ENCODE measurements at places on chromosomes 5 and 9.

DNA sequence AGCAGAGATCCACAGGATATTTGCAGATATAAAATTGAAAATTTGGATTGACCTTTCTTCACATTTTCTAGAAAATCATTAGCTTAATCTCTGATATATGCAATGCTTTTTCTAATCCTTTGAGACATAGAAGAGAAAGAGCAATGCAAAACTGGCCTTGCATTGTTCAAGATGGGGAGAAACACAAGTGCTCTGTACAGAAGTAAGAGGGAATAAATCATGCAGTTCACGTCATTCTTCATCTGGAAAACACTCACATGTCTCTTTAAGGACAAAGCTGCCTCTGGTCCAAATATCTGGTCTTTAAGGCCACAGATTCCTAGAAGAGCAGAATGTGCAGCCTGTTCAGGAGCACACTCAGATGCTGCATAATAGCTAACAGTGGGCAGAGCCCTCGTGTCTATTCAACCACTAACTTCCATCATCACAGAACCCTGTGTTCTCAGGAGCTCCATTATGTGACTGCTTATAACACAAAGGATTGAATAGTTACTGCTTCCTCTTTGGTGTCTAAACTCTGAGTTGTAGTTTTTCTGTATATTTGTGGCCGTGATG is 277.5 kb downstream of the PLK2 start:
- DNase-seq: no peak

DNA sequence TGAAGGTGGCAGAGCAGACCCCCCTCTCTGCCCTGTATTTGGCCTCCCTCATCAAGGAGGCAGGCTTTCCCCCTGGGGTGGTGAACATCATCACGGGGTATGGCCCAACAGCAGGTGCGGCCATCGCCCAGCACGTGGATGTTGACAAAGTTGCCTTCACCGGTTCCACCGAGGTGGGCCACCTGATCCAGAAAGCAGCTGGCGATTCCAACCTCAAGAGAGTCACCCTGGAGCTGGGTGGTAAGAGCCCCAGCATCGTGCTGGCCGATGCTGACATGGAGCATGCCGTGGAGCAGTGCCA is 3.8 kb downstream of the ALDH1B1 start:
- no peak for DNase-seq

GRCh38 chr5:93578813-93579691 is 2.0 kb downstream of the NR2F1-AS1 start:
- DNase-seq: no peak

DNA sequence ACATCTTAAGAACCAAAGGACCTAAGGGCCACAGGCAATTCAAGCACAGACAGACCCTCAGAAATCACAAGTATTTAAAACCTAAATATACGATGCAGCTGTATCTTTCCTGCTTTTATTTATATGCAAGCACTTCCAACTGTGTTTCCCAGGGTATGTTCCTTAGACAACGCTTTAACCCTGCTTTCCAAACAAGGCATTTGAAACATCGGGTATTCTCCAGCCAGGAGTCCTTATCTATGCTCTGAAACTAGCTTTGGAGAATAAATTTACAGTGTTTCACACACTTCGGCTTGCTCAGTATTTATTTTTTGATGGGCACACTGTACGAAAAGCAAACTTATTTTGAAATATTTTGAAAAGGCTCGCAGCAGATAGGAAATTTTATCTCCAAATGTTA is 13.5 kb downstream of the NR6A1 start:
- DNase-seq: no peak

GRCh38 chr5:91383956-91384300 is 811 bp upstream of the ARRDC3 start:
- no peak for DNase-seq

DNA sequence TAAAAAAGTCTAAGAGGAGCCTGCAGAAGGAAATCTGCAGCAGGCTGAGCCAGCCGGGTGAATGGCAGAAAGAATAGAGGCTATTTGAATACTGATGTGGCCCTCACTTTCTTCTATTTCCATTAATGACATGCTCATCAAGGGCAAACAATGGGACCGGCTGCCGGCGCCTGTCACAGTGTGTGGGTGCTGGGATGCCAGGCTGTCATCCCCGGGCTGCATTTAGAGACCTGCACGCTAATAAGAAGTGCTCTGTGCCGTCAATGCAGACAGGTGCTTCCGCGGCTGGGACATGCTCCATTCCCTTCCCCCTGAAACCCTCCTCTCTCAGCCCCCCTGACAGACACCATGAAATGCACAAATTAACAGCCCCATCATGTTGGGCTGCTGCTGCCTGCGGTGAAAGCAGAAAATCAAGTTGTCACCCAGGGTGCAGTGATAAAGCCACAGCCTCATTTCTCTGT is 217.7 kb upstream of the TBCA start:
- DNase-seq: no peak

DNA sequence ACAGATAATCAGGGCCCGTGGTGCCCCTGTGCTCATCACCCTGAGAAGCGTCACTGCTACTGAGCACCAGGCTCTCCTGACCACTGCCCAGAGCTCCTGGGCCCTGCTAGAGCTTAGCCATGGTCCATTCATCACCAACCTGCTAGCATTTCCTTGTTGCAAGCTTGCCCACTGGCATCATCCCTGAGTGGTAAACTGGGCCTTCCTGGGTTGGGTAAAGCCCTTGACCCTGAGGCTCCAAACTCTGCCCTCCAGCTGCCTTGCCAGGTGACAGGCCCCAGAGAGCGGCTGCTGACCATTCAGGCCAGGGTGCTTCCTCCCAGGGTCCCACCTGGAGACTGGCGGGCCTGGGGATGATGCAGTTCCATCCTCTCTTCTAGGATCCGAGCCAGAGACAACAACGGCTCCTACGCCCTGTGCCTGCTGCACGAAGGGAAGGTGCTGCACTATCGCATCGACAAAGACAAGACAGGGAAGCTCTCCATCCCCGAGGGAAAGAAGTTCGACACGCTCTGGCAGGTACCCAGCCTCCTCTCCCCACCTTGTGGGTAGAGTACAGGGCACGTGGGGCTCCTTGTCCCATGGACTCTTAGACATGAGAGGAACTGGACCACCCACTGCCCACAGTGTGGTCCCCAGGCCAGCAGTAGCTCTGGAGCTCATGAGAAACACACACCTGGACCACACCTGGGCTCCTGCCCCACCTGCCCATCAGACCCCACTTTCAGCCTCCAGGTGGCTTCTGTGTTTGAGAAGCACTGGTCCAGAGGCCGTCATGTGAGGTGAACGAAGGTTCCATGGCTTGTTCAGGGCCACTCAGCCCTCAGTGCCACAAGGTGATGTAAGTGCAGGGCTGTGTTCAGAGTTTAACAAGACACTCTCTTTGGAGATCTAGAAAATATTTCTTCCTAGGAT is 60.5 kb downstream of the SYK start:
- no peak for DNase-seq

DNA sequence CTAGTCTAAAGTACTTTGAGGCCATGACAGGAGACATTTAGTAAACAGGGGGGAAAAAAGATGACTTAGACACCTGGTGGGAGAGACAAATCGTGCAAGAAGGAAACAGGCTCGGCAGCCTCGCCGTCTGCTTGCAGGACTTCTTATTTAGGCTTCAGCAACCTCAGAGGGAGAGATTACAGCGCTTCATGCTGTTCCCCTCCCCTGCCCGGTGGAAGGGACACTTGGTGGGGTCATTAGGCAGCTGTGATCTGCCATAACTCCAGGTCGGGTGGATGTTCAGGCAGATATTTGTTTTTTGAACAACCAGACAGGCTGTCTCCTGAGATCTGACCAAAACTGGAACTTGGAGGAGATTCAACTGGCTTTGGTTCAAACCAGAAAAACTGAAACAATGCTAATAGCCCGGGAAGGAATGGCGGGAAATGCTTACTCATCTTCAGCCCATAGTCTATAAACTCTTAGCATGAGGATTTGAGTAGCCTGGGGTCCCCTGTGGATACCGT is 38.1 kb upstream of the CD180 start:
- DNase-seq: no peak

DNA sequence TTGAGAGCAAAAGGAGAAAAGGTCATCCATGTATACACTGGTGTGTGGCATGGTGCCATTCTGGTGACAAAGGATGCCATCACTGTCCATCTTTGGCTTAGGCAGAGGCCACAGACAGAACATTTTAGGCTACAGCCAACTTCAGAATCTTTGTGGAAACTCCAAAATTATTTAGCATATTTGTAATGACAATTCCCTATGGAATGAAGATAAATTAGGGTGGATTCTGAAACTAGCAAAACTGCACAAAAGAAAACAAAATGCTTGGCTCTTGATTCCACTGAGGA is 92.5 kb downstream of the FBXW11 start:
- no peak for DNase-seq

DNA sequence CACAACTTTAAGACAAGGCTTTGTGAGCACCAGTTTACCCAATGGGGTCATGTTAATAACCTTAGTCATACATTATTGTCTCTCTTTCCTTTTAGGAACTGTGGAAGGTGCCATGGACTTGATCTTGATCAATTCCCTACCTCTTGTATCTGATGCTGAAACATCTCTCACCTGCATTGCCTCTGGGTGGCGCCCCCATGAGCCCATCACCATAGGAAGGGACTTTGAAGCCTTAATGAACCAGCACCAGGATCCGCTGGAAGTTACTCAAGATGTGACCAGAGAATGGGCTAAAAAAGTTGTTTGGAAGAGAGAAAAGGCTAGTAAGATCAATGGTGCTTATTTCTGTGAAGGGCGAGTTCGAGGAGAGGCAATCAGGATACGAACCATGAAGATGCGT is 48.7 kb downstream of the TEK start:
- no peak for DNase-seq

- no peak for DNase-seq
Measured at GRCh38 chr5:152439791-152440190, 34.7 kb upstream of the NMUR2 start.

- DNase-seq: no peak
Measured at GRCh38 chr5:165152058-165152457, 1646.6 kb downstream of the MAT2B start.

- no peak for DNase-seq
Measured at GRCh38 chr9:93089024-93089423, 7.0 kb upstream of the CARD19 start.

GRCh38 chr5:52999344-52999949 is 10.3 kb downstream of the ITGA2 start:
- no peak for DNase-seq
